Suprapubic skin (tissue), 4 donors: ENCODE measurements at places on chromosomes 2 and 18.

DNA sequence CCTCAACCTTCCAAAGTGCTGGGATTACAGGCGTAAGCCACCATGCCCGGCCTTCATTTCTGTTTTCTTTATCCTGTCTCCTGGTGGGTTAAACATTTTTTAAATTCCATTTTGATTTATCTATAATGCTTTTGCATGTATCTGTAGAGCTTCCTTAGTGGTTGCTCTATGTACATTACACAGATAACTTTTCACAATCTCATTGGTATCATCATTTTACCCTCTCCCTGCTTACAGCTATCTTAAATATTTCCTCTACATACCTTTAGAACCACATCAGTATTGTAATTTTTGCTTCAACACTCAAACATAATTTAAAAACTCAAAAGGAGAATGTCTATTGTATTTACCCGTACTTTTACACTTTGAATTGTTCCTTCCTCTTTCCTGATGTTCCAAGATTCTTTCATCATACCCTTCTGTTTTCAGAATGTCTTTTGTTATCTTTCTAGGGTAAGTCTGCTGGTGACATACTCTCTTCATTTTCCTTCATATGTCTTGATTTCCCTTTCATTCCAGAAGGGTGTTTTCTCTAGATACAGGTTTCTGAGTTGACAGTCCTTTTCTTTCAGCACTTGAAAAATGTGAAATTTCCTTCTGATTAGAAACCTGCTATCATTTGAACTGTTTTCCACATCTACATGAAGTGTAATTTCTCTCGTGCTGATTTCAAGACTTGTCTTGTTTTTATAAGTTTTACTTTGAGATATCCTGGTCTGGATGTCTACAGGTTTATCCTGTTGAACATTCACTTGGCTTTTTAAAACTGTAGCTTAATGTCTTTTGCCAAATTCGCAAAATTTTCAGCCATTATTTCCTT, 21.9 kb downstream of the PPP3R1 start:
- DNase-seq, result no peak

DNA sequence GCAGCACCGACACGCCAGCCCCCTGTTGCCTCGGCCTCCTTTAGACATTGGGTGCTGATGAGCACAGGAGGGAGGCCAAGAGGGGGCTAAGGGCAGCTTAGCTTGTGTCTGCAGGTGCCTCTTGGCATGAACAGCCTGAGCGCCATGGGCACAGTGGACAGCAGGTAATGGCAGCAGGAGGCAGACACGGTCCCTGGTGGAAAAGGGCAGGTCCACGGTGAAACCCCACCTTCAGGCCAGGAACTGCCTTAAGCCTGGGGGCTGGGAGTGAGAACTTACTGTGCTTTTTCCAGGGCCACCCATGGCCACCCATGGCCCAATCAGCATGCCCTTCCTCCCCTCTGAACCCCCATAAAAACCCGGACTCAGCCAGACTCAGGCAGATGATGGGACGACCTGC, 633.4 kb upstream of the TMEFF2 start:
- no peak for DNase-seq

- DNase-seq, result peak; percentile 32
These were observed 20.8 kb downstream of the TNS1 start for GRCh38 chr2:217981971-217982370.

DNA sequence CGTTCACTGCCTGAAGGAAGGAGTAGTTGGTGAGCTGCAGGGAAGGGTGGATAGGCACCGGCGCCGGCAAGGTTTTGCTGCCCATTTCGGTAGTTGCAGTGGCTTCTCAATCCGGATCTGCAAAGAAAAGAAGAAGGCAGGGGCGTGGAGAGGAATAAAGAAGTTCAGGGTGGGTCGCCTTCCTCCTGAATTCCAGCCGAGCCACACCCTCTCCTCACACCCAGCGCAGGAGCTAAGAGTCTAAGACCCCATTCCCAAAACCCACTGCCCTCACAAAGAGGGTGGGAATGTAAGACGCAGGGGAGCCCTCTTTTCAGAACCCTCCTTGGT, 4.7 kb downstream of the OSR1 start:
- no peak for DNase-seq

GRCh38 chr2:147639891-147640290, 204.9 kb upstream of the ACVR2A start:
- no peak for DNase-seq

GRCh38 chr18:48801728-48802542, 148.8 kb downstream of the SMAD7 start:
- DNase-seq, result peak; percentile 49

- no peak for DNase-seq
These were observed 32.2 kb downstream of the SH3YL1 start for GRCh38 chr2:231521-232185.

DNA sequence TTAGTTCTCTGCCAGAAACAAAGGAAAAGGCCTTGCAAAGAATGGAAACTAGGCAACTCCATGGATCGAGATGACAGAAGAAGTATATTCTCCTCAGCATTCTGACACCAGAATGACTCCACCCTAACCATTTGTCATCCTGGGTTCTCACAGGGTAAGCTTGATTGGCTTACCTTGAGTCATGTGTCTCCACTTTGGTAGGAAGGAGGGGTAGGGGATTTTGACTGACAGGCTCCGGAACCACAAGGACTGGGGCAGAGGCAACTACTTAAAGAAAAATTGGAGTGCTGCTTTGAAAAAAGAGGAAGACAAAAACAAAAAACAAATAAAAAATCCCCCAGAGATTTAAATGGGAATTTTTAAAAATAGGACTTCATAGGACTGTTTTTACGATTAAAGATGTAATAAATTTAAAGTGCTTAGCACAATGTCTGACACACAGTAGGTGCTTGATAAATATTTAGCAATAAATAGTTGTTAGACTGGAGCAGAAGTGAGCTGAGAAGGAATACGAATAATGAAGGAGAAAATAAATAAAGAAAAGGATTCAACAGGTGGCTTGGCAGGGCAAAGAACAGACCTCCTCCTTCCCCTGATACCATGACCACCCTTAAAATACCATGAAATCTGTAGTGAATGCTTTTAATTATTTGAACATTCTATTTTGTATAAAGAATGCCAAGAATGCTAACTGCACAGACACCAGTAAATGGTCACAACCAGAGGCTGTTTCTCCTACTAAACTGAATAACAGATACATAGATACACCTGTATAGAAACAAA, 230.2 kb downstream of the CDCA7 start:
- DNase-seq, result no peak

DNA sequence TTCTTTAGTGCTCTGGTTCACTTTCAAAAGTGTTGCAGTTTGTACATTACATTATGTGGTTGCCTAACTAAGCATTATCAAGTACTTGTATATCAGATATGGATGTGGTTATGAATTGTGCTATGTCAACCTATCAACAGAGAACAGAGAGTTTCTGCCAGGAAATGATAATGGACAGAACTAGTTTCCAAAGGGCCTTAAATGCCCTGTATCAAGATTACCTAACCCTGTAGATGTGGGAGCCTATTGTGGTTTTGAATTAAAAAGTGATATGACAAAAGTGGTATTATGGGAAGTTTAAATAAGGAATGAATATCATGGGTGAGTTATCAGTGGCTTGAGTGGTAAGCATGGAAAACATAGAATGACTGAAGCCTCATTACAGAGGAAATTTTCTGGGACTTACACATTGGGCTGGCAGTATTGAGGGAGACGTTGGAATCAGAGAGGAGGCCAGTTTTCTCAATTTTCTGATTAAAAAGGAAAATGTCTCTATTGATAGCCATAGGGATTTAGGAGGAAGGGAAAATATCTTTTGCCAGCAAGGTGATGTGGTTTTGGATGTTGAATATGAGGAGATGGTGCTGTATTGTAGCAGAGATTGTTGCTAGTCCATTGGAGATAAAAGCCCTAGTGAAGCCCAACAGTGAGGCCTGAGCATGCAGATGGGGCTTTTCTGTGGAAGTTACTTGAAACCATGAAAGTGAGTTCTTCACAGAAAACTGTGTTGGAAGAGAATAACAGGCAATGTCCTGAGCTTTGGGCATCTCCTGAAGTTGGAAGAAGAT, 140.7 kb downstream of the TTC27 start:
- no peak for DNase-seq

GRCh38 chr18:5720132-5720531, 175.2 kb downstream of the TMEM200C start:
- DNase-seq, result no peak

- DNase-seq, result no peak
These were observed 41.3 kb upstream of the ACAA2 start for GRCh38 chr18:49854681-49855080.

DNA sequence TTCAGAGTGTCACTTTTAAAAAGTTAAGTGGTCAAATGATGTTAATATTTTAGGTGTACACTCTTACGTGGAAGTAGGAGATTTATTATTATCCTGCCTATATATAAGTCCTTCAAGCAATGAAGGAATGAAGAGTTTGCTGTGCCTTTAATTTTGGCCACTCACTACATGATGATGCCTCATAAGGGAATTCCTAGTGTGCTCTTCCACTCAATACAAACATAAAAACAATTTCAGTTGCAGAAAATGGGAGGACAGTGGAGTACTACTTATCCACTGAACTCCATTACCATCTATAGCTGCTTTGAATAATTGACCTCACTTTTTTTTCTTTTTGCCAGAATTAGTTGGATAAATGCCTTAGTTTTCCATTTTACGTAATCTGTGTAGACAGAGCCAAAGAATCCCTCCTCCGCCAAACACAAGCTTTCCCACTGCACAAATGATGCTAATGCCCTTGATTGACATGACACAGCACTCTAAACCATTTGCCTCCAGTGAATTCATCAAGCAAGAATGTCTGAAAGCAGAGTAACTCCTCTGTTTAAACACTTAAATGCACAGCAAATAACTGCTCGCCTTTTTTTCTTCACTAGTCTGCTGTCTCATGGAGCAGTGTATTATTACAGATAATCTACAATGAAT, 751.1 kb upstream of the FANCL start:
- DNase-seq, result no peak

DNA sequence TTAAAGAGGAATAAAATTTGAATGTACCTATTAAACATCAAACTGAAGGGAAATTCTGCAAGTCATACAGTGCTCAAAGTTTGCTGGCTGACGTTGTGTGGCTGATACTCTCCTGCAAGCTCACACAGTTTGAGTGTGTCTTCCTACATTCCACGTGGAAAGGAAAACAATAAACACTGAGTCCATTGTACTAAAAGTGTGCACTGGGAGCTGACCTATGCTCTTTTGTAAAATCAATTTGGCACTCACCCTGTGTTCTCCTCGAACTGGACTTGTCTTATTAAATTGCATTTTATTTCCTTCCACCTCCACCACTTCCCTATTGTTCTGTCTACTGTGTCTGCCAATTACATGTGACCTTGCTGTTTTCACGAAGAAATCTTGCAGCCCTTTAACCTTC, 458.0 kb downstream of the CPS1 start:
- DNase-seq, result no peak

GRCh38 chr2:54013996-54014395, 43.2 kb upstream of the PSME4 start:
- DNase-seq, result no peak

DNA sequence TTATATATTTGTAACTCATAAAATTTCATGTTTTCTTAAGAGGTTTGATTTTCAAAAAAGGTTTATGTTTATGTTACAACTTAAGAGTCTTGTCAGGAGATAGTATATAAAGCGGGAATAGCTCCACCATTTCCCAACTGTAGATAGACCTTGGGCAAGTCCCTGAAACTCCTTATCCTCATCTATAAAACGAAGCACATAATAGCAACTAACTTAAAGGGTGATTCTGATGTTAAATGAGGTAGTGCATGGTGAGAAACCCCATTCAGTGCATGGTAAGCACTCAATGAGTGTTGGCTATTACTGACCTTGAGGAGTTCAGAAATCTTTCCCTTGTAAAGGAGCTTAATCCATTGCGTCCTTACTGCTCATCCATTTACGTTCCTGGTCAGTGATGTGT, 34.1 kb downstream of the KCTD18 start:
- no peak for DNase-seq

GRCh38 chr2:15684161-15685039, 92.7 kb downstream of the DDX1 start:
- no peak for DNase-seq

DNA sequence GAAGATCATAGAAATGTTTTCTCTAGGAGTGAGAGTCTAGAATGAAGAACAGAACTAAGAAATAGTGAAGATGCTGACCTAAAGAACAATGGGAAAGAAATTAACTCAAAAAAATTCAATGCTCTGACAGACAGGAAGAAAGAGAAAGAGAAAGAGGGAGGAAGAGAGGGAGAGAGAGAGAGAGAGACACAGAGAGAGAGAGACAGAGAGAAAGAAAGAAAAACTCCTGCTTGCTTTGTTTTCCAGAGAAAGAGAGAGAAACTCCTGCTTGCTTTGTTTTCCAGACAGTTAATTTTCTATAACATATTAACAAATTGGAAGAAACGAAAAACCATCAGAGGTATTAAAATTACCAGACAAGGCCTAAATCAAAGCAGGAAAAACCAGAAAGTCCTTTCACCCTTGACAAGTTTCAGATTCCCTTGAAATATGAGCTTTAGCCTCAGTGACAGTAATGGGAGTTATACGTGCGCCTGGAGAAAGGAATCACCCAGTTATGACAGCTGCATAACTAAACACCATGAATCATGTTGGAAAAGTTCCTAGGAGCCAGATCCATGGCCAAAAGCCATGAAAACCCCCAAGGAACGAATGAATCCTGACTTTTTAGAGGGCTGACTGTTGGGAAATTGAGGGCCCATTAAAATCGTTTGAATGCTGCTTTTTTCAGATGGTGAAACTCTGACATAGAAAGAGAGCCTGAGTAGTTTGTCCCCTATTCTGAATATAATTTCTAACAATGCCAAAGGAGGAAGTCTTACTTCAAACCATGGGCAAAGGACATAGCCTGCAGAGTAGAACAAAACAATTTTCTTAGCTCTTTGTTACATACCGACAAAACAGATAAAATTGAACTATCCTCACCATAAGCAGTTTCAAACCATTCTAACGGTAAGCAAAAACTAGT, 228.6 kb upstream of the CHST9 start:
- DNase-seq, result no peak

DNA sequence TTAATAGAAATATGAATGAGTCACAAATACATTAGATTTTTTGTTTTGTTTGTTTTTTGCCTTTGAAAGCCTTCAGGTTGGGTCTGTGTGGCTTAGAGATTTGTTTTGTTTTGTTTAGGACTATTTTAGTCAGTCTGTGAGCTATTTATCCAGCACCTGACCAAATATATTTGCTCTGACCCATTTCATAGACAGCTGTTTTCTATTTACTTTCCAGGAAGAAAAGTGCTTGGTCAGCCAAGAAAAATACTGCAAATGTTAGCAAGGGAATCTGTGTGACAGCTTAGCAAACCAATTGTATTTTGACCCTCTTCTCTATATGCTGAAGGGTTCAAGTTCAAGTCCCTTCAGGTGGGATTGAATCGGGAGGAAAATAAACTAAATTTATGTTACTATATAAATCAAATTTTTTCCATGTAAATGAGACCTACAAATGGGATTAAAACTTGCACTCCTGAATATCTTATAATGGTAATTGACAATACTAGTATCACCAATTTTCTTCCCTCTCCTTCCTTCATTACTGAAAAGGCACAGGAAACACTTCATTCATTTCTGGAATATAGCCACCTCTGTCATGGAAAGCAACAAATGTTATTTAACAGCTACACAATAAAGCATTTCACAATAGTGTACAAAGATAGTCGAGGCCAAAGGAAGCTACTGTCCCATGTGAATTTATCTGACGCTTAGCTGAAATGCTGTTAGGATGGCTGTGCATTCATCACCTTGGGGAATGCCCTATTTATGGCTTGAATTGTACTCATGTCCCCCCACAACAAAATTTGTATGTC, 23.1 kb upstream of the KLF7 start:
- DNase-seq, result no peak
